ENCODE measurements at places on chromosomes 16 and 17.

DNA sequence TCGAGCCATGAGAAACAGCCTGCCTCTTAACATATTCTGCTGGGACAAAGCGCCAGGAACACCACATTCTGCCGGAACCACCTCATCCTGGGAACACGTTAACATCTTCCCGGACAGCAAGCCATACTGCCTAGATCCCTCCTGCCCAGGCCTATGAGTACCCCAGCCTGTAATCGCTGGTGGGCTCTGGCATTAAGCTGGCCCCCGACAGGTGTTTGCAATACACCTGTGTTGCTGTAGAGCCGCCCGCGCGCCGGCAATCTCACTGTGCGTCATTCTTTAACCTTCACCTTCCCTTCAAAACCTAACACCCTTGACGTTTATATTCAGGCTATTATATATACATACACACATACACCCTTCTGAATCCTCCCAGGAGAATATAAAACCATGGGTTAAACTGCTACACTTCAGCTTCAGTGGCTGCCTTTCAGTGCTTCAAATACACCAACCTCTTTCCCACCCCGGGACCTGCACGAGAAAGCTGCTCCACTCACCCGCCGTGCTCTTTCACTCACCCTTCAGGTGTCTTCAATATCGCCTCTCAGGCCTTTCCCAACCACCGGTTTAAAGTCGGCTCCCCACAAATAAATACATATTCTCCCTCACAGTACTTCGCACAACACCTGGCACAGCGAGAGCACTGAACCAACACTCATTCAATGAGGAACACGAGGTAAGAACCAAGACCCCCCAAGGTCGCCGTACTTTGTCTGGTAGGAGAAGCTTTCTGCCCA is 1.0 kb upstream of the ENDOV start:
- DNase-seq: no peak

GRCh38 chr16:9996221-9996620 is 186.0 kb downstream of the GRIN2A start:
- no peak for DNase-seq

DNA sequence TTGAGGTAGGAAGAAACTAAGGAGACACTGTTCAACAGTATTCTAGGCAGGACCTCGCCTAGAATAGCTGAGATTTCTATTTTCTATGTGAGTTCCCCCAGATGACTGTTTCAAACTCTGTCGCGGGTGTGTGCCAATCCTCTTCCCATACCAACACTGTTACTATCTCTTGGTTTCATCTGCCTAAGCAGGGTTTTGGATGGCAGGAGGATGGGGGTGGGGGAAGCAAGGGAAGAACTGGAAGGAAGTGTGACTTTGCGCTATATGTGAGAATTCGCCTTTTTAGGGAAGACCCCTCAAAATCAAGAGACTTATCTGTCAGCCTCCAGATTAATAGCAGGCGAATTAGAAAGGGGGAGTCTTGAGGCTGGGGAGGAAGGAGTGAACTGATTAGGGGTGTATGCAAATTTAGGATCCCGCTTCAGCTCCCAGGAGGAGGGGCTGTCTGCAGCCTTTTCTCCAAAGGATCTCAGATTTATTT is 521 bp upstream of the G6PC3 start:
- no peak for DNase-seq

DNA sequence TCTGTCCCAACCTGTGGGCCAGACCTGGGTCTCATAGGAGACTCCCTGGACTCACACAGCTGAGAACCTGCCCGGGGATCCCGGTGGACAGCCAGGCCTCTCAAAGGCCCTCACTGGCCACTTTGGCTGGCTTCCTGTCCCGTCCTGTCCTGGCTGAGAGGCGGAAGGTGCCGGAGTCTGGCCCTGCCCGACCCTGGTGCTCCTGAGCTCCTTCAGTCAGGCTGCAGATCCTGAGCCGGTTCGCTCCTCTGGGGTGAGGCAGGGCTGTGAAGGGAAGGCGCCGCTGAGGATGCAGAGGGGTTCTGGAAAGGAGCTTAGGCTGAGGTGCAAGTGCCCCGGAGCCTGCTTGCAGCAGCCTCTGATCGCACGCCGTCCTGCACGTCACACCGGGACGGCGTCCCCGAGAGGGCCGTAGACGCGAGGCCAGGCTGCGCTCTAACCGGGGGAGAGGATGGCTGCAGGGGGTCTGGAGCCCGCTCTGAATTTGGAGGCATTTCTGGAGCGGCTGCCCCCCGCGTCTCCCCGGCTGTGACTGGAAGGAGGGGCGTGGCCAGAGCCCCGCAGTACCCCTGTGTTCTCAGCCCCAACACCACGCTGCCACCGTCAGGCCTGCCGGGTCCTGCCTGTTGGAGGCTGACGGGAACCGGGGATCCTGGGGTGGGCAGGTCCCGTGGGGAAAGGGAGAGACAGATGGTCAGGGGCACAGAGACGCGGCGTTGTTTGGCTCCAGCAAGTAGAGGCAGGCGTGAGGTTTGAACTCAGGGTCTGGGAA is 4.1 kb downstream of the HGS start:
- no peak for DNase-seq

- no peak for DNase-seq
These were observed 246.7 kb downstream of the HS3ST3B1 start for GRCh38 chr17:14547556-14547955.

Data from T-helper 22 cell (primary cell).